Uterus (tissue), 4 donors: ENCODE measurements at places on chromosomes 7 and 10. TPM values are rescaled to one million over a fixed set of nuclear protein-coding genes. Genes with fewer than 3 reads are reported as not detected.

DNA sequence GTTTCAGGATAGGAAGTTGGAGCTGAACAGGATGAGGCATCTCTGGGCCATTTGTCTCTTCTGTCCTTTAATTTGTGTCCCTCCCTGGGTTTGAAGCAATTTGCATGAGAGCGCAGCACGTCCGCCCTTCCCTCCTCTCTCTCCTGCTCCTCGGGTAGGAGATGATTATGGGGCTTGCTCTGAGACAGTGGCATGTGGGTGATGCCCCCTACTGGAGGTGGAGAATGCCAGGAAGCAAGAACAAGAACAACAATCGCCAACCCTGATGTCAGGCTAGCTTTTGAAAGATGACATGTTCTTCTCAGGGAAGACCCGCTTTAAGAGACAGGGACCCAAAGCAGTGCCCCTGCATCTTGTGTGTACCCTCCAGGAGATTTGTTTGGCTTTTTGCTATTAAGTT, 63.9 kb upstream of the LOXL4 start:
- no peak for DNase-seq

DNA sequence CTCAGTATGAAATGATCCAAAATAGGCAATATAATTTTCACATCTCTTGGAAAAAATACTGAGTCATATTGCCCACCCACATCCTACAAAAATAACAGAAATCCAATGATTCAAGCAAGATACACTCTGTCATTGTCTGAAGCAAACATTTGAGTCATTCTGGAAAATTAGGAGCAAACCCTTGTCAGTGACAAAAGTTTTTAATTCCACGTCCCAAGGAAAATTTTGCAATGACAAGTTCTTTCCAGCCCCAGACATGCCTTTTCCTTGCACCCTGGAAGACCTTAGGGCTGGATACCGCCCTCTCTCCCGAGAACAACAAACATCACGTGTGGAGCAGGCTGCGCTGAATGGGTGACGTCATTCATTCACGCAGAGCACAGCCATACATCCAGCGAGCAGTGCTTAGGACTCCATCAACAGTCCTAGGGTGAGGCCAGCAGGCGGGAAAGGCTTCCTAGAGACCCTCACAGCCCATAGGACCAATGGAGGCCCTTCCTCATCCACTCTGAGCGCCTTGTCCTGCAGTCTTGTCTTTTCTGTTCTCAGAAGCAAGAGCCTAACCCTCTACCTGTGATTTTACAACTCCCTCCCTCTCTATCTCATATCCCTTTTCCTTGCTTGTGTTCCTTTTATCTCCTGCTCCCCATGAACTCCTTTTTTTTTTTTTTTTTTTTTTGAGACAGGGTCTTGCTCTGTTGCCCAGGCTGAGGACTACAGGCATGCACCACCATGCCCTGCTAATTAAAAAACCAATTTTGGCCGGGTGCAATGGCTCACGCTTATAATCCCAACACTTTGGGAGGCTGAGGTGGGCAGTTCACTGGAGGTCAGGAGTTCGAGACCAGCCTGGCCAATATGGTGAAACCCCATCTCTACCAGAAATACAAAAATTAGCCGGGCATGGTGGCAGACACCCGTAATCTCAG, 23.5 kb upstream of the KDM7A start:
- no peak for DNase-seq

GRCh38 chr10:101297901-101298486, 56.0 kb upstream of the BTRC start:
- DNase-seq = peak; percentile 26

- DNase-seq = no peak
Measured at GRCh38 chr7:74219416-74219815, 9.6 kb downstream of the LAT2 start.

DNA sequence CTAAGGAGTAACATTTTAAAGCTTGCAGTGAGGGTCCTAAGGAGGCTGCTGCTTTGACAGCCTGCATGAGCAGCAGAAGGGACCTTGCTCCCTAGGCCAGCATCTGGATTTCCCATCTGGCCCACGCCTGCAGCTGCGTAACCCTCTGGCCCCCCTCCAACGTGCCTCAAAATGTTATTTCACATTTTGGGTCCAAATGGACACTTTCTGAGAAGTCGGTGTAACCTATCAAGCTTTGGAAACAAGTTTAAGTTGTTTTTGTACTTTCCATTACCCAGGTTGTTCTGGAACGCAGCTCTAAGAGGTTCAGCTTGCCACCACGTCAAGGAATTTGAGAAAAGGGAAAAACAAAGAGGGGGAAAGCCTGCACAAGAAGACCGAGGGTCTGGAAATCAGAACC, 338.3 kb downstream of the KCNMA1 start:
- no peak for DNase-seq

DNA sequence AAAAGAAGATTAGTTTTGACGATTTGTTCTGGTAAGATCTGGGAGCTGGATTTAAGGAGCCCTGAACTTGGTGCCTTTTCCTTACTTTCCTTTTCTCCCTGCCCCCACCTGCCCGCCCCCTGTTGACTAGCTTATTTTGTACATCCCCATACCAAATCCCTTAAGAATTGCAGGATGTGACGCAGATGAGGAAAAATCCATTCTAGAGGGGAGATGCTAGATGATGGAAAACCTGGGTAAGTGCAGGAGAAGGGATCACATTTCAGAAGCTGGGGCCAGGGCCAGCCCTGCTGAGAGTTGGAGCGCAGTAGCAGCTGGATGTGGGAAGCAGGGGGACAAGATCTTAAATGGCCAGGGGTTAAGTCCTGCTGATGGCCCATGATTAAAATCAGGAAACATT, 93.9 kb downstream of the CCDC3 start:
- no peak for DNase-seq

DNA sequence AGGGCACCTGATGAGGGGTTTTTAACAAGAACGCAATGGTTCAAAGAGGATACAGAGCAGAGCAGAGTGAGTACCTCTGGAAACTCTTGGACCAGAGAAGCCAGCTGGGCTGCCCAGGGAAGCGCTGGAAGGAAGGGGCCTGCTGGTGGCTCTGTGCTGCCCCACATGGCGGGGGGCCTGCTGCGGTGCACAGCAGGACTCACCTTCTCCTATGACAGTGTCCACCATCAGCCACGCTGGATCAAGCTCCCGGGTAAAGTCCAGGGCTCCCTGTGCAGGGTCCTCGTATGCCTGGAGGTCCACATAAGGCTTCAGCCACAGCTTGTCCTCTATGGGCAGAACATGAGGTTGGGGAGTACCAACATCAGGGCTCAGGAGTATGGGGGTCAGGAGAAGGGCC, 12.5 kb downstream of the EPHA1 start:
- DNase-seq = no peak

- DNase-seq = no peak
Measured at GRCh38 chr10:101968940-101969321, 87.0 kb downstream of the ARMH3 start.

GRCh38 chr7:94433224-94433623, 38.5 kb downstream of the COL1A2 start:
- DNase-seq = no peak

DNA sequence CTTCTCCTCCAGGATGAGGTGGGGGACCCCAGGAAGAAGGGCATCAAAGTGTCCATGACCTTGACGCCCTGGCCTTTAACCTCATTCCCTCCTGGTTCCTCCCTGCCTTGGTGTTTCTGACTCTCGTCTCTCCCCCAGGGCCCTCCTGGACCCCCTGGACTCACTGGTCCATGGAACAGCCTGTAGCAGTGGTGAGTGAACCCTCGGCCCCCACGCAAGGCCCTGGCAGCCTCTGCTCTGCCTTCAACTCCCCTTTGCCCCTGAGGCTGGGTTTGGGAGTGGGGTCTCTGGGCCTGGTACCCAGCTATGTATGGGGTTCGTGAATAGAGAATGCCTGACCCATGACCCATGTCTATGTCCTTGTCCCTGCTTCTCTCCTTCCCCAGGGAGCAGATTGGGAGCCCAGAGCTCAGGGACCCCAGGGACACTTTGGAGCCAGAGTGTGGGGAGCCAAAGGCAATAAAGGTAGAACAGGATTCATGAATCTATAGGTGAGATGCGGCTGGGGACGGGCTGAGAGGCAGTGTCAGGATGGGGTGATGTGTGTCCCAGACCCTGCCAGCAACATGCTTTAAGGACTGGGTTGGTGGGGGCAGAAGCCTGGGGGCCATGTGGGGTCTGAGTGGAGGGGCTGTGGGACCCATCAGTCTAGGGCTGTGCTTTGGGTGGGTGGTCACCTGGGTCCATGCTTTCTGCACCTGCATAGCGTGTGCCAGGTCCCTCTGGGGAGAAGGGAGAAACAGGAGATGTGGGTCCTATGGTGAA, 18.4 kb upstream of the VOPP1 start:
- DNase-seq = no peak

DNA sequence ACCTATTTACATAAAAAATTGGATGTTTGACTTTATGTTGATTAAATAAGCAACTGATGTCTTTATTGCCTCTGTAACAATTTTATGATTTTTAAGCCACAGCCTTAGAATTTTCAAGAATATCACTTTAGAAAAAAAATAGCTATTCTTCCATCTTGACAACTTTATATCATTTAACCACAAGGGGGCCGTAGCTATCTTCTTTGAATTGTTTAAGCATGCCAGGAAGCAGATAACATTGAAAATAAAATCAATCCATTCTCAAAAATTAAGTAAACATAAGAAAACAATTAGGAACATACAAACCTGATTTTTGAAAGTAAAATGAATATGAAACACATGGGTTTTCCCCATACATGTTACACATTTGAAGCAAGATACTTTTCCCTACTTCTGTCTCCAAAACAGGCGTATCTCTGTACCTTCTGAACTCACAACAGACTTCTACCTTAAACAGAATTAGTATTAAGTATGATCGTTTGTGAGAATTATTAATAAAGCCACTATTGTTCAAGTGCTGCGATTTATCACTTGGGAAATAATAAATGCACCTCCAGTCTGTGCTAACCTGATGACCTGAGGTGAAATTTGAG, 209.0 kb downstream of the CACNA2D1 start:
- DNase-seq = no peak

- no peak for DNase-seq
Measured at GRCh38 chr10:100319707-100320402, 10.2 kb downstream of the PKD2L1 start.

DNA sequence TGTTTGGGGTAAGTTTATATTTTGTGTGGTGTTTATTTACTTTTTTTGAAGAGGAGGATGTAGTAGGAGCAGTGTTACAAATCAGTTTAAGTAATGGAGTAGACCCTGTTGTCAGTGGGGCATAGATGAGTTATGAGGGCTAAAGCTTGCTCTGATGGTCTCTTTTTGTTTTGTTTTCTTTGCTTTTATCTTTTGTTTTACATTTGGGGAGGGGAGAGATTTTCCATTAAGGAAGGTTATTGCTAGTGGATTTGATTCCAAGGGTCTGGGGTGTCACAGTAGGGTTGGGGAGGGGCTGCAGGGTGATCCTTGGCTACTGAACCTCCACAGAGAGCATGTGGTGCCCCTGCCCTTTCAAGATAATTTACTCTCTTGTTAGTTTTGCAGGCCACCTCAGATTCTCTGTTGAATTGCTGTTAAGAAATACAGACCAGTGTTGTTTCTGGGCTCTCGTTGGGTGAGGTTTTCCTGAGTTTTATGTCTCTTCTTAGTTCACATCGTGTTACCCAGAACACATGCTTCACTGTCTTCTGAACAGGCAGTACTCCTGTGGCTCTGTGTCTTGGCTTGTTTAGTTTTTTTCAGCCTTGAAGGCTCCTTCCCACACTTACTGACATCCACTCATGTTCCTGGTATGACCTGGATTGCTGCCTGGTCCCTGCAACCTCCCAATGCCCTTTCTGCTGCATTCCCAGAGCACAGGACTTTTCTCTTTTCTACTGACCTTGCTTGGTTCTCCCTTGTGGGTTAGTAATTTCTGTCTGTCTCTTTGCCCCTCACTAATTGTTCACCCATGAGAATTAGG, 4.2 kb downstream of the KIFBP start:
- no peak for DNase-seq

DNA sequence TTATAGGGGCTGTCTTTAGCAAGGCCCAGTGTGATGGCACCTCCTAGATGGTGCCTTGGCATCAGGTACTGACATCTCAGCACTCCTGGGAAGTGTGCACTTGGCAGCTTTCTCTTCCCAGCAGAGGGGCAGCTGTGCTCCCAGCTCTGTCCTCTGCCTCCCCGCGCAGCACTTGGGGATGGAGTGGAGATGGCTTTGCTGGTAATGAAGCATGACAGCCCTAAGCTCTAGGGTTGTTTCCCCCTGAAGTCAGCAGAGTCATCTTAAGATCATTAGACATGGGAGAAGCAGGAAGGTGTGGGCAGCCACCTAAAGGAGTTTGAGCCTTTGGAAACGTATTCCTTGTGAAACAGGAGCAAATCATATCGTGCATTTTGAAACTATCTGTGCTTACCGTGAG, 46.7 kb downstream of the HTRA1 start:
- DNase-seq = no peak

- DNase-seq = no peak
Measured at GRCh38 chr7:20383351-20383750, 52.7 kb downstream of the ITGB8 start.

DNA sequence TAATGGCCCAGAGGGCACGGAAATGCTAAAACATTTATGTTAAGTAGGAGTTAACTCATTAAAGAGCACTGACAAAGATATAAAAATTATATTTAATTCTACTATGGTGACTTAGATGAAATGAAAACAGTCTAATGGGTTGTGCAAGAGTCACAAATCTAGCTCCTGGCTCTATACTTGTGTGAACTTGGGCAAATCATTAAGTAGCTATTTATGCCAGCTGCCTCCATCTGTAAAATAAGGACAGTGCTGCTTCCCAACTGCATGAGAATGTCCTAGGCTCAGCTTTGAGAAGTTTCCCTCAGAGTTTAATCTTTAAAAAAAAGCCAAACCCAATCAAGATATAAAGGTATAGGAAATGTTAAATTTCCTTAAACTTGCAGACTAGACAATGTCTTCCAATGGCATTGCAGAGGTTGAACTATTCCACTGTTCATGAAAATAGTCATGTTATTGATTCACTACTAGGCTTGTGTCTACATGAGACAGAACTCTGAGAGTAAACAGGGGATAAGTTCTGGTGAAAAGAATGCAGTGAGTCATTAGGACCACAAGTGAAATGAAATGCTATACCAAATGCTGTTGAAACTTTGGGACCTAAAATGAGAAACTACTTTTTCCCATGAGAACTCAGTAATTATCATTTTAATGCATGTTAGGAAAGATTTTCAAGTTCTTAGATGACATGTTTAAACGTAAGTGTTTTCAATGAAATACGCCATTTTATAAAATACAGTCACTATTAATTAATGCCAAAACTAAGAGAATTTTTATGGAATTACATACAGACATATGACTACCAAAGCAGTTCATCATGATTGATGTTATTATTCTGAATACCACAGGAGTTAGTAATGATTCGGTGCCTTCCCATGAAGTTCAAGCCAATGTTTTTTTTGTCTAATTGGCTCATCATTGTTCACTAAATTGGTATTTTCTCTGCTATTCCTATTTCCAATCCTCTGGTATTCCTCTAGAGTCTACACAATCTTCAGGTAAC, 84.2 kb downstream of the CDK6 start:
- no peak for DNase-seq

GRCh38 chr10:48517911-48518811, 86.7 kb downstream of the ARHGAP22 start:
- DNase-seq = no peak

GRCh38 chr7:4714767-4715409, 32.8 kb downstream of the FOXK1 start:
- DNase-seq = no peak

The PNLIP gene
- not detected for total RNA-seq

The MINPP1 gene
- total RNA-seq = 24.4 TPM

The AGBL3 gene
- total RNA-seq = 0.29 TPM

The CAV1 gene
- total RNA-seq = 268 TPM

The NPSR1 gene
- not detected for total RNA-seq

The CALHM3 gene
- not detected for total RNA-seq
